ENCODE measurements at places on chromosomes 4 and X.
A peak's percentile ranks its signal among the peaks of the same experiment; 100 is the strongest.

- no peak for DNase-seq
These were observed 12.2 kb upstream of the NWD2 start for GRCh38 chr4:37232315-37232714.

GRCh38 chrX:2654436-2655340 lies 36.4 kb upstream of the CD99 start:
- no peak for DNase-seq

- peak; percentile 13 for DNase-seq
These were observed 37.2 kb downstream of the CXCL8 start for GRCh38 chr4:73777612-73778011.

DNA sequence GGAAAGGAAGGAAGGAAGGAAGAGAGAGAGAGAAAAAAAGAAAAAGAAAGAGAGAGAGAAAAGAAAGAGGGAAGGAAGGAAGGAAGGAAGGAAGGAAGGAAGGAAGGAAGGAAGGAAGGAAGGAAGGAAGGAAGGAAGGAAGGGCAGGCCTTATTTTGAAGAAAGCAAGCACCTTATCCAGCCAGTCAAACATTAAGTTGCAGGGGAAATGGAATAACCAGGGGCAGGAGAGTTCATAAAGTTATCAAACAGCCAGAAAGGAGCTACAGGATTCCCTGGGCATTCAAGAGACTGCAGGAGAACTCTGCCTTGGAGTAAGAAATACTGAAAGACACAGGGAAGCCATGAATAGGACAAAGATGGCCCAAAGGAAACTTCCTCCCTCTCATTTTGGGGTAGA lies 672.0 kb upstream of the INTU start:
- DNase-seq = no peak

DNA sequence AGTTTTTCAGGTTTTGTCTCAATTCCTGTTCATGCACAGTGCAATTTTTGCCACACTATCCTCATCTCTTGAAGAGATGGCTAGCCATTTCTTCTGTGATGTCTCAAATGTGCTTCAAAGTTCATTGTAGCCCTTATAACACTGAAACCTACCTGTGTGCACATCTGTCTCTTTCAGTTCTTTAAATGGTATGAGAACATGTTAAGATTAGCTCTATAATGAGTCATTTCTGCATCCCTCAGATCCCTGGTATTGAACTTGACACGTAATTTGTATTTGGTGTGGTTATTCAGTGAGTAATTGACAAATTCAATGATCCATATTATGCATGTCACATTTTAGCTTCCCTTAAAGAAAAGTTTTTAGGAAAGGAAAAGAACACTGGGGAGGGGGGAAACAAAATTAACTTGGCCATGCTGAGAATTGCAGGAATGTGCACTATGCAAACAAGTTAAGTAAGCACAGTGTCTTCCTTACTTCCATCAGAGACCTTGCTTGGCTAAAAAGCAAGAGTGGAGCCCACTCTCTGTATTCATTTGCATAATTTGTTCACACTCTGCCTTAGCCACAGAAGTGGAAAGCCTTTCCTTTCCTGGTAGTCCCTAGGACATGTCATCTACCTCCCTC lies 659.8 kb upstream of the MAGEB2 start:
- no peak for DNase-seq

DNA sequence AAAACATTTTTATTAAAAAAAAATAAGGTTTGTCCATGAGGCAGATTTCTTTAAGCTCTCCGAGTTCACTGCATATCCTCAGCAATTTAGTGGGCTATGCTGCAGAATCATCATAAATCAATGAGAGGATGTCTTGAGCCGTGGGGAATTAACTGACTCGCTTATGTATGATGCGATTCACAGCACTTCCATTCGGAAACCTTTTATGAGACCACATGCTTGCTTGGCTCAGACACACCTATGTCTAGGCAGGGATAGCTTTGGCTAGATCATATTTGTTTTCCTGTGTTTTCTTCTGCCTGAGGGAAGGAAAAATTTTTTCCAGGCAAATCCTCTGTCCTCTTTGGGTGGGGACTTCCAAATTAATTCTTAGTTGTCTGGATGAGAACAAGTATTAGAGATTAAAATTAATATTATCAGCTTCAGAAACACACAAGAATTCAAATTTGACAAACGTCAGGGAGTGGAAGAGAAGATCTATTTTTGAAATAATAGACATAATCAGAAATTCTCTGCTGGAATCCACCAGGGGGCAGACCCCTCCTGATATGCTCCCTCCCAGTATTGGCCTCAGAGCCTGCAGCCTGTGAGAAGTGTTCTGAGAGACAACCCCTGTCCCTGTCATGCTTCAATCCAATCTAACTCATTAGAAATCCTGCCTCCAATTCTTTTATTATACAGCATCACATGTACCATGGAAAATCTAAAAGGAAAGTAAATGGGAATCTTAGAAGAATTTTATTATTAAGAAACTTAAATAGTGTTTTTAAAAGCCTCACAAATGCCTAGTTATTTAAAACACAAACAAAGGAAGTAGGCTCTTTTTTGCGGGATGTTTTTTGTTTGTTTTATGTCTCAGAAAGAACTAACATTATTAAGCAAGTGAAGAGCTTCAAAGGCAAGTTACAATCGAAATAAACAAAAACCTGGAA lies 345.1 kb upstream of the TACR3 start:
- DNase-seq = no peak

DNA sequence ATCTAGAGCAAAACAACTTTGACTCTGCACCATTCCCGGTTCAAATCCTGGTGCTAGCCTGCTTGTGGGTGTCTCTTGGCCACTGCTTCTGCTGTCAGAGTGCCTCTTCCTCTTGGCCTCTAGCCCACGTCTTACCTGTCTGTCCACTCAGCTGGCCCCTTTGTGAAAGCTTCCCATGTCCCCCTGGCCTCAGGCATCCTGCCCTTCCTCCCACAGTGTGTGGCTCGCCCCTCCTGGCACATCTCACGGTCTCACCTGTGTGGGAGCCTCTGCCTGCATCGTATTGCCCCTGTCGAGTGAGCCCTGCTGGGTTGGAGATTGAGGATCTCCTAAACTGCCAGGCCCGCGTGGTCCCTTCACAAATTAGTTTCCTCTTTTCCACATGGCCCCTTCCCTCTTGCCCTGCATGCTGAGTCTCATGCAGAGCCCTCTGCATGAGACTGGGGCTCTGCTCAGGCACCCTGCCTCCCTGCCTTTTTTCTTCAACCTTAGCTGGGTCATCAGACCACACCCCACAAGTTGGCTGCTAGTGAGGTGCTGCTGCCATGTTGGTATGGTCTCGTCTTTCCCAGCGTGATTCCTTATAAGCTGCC lies 53.7 kb upstream of the TADA2B start:
- no peak for DNase-seq

GRCh38 chr4:26590639-26591038 lies 6.8 kb downstream of the TBC1D19 start:
- DNase-seq = no peak

- DNase-seq = no peak
These were observed 37.6 kb downstream of the TAB3 start for GRCh38 chrX:30851449-30851848.

GRCh38 chr4:166481055-166481454 lies 608.0 kb downstream of the TLL1 start:
- DNase-seq = no peak

- DNase-seq = no peak
These were observed 175.1 kb upstream of the RADX start for GRCh38 chrX:106436691-106437090.

DNA sequence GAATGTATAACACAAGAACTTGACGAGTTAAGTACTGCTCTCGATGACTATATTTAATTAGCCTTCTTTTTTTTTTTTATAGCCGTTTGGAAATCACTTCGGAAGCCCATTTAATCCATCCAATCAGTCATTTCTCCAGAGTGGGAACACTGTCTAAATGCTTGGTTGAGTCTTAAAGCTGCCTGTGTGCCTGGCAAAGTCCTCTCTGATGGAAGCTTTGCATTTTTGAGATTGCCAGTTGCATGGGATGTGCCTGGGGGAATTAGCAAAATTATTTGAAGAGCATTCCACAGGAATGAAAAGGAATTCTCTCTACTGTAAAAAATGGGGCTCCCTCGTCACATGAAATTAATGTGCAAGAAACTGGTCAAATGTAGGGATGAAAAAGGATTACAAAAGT lies 398.8 kb upstream of the RPS6KA3 start:
- DNase-seq = no peak

- no peak for DNase-seq
These were observed 6.6 kb downstream of the KIT start for GRCh38 chr4:54664400-54664799.

GRCh38 chr4:117626664-117627063 lies 407.6 kb upstream of the NDST3 start:
- no peak for DNase-seq

DNA sequence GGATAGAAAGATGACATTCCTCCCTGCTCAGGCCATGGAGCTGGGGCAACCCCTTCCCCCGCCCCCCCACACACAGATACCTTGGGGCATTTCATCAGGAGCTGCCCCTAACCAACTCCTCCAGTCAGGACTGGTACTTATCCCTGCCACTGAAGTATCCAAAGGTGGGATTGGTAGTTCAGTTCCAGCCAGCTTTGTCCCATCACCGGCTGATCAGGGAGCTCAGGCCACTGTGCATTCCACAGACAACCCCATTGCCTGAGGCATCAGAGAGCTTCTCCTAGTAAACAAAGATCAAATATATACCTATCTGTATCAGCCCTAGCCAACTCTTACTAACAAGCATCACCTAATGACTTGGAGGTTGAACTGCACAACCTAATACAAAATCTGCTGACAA lies 218.2 kb upstream of the FMR1 start:
- no peak for DNase-seq

DNA sequence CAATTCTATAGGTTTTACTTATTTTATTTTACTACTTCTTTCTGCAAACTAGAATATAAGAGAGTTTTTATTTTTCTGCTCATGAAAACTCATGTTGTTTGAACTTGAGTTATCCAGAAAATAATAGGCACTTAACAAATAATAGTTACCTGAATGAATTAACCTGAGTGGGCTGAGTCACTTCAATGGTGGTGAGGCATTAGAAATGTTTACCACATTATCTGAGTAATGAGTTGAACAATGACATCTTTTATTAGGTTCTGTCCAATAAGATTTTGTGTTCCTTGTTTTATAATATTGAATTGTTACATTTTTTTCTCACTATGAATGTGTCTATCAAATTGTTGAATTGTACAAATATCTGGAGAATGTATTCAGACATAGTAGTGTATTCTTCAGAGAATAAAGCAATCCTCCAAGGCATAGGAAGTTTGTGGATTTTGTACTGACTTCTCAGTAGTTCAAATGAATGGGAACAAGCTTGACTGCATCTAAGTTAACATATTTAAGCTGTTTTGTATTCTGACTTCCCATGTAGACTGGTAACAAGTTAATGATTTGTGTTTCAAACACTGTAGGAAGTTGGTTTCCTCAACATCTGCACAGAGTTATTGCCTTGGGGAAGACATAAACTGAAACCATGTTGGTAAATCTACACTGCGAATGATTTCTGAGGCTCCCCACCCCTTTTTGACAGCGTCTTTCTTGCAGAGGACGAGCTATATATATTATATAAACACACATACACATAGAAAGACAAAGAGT lies 1808.9 kb upstream of the TENM3 start:
- no peak for DNase-seq

- DNase-seq = no peak
These were observed 23.9 kb downstream of the ARHGAP36 start for GRCh38 chrX:131081772-131082740.

- peak; percentile 12 for DNase-seq
These were observed 156.6 kb downstream of the GATB start for GRCh38 chr4:151604238-151604637.

- no peak for DNase-seq
These were observed 41.9 kb downstream of the ARHGEF38 start for GRCh38 chr4:105594099-105595010.

DNA sequence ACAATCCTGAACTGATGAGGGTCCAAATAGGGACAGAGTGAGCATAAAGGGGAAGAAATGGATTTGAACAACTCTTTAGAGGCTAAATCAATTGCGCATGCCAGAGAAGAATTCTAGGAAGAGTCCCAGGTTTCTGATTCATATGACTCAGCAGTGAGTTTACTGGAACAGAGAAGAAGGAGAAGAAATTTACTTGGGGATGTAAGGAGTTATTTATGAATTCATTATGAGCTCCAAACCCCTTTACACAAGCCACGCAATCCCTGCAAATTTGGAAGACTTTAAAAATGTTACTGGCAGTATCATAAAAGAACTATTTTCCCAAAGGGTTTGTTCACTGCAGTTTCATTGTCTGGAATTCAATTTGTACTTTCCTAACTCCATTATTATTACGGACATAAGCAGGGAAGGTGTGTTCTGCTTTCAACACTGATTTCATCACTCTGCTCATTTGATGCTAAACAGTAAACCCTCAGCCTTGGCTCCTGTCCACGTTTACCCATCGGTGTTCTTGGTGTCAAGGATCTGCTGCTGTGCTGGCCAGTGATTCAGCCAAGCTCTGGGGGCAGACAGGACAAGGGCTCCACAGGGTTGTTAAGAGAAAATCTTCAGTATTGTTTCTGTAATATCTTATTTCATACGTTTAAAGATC lies 273.7 kb downstream of the HNRNPD start:
- no peak for DNase-seq

DNA sequence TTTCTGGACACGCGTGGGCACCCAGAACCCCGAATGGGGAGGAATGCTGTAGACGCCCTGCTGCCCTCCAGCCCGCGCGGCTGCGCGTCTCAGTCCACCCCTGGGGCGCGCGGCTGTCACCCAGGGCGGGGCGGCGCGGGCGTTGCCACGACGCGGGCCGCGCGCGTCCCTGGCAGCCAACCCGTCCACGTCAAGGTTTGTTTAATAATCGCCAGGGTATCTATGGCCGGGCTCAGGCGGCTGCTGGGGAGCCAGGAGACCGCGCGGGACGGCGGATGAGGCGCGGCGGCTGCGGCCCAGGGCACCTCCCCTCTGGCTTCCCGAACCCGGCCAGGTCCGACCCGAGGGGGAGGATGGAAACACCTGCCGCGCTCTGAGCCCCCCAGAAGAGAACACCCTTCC lies at the start of gene SPATA18:
Gene SPATA18 (plus strand): TSS at position 92 of the 402 bp plus-strand sequence. CDS start 401 bp downstream, outside the sequence.
- no peak for DNase-seq

DNA sequence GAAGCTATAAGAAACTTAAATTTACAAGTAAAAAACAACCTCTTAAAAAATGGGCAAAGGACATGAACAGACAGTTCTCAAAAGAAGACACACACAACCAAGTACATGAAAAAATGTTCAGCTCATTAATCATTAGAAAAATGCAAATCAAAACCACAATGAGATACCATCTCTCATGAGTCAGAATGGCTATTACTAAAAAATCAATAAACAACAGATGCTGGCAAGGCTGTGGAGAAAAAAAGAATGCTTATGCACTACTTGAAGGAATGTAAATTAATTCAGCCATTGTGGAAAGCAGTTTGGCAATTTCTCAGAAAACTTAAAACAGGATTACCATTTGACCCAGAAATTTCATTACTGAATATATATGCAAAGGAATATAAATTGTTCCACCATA lies 666.3 kb upstream of the GRIA3 start:
- peak; percentile 5 for DNase-seq

GRCh38 chrX:119093991-119094735 lies 21.4 kb downstream of the CT47C1 start:
- DNase-seq = no peak

- peak; percentile 4 for DNase-seq
These were observed 66.6 kb downstream of the SNX25 start for GRCh38 chr4:185276036-185276435.

GRCh38 chr4:61805979-61806378 lies 605.9 kb downstream of the ADGRL3 start:
- DNase-seq = no peak

- no peak for DNase-seq
These were observed 94.9 kb downstream of the ARHGAP24 start for GRCh38 chr4:85569730-85570299.
